Left forelimb (tissue), 1 donor: ENCODE measurements at places on chromosomes 2 and 18.

DNA sequence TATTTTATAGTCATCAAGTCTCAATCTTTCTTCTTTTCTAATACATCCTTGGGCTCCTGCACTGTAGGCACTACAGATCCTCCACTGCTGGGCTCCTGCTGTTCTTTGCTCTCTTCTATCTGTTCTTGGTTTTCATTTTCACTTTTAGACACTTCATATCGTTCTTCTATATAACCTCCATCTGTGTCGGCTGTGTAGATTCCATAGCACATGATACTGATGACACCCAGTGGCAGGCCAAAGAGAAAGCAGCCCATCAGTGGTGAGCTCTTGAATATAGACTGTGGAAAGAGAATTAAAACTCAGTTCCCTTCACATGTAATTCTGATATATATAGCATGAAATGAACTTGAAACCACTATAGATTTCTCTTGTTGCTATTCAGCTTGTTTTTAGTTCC, 38.0 kb downstream of the TMX3 start:
- no peak for DNase-seq

DNA sequence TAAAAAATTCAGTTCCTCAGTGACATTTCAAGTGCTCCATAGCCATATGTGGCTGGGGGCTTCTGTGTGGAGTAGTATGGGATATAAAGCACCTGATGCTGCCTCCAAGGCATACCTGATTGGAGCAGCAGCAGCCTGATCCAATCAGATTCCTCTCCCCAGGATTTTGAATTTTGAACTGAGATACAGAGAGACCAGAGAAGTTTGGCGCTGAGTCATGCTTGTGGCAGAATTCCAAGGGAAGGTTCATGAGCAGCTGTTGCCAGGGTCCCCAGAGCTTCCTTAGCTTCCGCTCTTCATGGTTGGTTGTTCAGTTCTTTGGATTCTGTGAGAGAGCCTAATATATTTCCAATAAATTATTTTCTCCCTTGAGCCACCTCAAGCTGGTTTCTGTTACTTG, 29.0 kb upstream of the CFAP36 start:
- DNase-seq: peak; percentile 74

DNA sequence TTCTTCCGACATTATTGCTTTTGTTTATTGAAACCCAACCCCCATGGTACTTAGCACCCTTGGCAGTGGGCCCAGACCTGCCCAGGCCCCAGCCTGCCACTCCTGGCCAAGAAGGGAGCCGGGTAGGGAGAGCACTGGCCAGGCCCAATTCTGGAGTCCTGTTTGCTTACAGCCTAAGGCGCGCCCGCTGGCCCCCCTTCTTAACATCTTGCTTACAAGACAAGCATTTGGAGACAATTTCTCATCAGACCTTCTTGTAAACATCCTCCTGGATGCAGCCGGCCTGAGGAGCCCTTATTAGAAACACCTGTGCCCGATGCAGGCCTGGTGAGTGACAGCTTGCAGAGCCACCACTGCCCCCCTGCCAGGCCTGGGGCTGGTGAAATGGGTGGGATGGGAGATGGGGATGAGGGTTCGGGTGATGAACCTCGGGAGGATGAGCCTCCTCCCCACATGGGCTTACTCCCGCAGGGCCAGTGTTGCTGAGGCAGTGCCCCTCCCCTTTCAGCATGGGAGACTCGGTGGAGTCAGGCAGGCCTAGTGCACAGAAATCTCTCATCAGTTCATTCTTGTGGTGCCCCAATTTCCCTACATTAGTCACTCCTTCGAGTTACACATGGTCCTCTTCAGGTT, 217.5 kb downstream of the CYP26B1 start:
- DNase-seq: peak; percentile 31

DNA sequence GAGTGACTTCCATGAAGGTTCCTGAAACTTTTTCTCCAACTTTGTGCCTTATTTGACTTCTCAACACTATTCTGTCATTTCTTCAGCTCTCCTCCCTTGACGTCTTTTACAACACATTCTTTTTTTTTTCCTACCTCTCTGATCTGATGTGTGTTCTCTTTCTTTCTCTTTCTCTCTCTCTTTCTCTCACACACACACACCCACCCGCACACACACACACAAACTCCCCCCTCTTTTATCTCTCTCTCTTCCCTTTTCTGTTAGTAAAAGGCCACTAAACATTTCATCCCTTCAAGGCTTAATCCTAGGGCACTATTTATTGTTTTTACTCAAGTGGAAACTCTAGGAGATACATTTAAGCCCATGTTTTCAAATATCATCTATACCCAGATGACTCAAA, 107.8 kb upstream of the CNTNAP5 start:
- DNase-seq: no peak

GRCh38 chr2:118056165-118056534, 32.1 kb upstream of the INSIG2 start:
- DNase-seq: no peak

GRCh38 chr2:46787364-46787763, 128.2 kb downstream of the MCFD2 start:
- DNase-seq: no peak
